Activated T-helper 2 cell treated with anti-CD3 and anti-CD28 coated beads, Interferon-gamma antibody, Interleukin-2, Interleukin-4, amounts not matched to agents 10 μg/mL and 5 μg/mL and 100 μg/mL, durations not matched to agents 14 hours and 24 hours and 36 hours (primary cell): ENCODE measurements at places on chromosomes 2 and 18. TPM values are rescaled to one million over a fixed set of nuclear protein-coding genes. Genes with fewer than 3 reads are reported as not detected.

Gene C1QL2
- not detected in 2 replicates for total RNA-seq

Gene CDH7
- total RNA-seq: not detected in 2 replicates

Gene PDE11A
- not detected in 2 replicates for total RNA-seq

Gene DIPK1C
- total RNA-seq: not detected in 2 replicates

DNA sequence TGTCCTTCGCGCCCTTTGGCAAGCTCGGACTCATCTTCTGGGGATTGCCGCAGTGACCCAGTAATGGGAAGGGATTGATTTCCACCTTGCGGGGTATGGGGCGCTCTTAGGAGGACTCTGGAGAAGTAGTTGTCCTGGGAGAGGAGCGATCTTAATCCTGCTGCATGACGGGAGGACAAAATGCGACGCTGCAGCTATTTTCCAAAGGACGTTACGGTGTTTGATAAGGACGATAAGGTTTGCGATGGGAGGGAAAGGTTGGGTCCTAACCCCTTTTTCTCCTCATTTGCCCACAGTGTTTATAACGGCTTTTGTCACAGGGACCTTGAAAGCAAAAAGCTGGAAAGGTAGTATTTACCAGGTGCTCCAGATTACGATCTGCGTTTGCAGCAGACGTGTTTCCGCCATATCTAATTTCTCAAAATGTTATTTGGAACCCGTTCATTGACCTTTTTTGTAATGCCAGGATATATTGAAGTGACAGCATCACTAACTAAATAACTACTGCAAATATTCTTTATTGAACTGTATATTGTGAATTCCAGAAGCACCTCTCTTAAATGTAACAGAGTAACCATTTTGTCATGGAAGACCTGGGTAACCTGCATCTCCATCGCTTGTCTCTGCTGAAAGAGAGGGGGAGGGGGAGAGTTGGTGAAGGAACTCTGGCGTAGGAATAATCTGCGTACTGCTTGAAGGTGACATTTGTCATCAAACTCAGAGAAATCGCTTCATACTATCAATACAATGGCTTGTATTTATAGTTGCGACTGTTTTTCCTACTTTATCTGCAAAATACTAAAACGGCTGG, 590 bp downstream of the MDH1 start:
- H3K4me1 ChIP-seq: peaks cover 36% of the 10 kb centered on the region
- no peaks in the 10 kb centered on the region for H3K27me3 ChIP-seq
- DNase-seq: no peak
- peak overlapping the region; percentile 91 for H3K27ac ChIP-seq
- peak overlapping the region; percentile 99 for H3K4me3 ChIP-seq
- H3K36me3 ChIP-seq: peaks cover 27% of the 10 kb centered on the region

Gene POTEJ
- total RNA-seq: not detected in 2 replicates

DNA sequence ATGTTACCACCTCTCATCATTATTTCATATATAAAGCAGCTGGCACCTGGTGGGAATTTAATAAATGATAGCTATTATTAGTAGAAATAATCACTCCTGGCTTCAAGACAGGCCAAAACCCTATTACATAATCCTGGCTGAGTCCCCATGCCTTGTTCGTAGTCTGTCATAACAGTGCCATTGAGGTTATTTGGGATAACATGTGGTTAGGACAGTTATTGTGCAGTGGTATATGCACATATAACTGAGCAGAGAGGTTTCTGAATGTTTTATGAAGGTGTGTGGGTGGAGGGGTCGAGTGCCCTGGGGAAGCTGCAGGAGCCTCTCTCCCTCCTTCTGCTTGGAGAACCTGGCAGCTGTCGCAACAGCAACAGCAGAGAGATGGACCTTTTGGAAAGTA, 162.4 kb upstream of the NABP1 start:
- no peaks in the 10 kb centered on the region for H3K4me1 ChIP-seq
- H3K27ac ChIP-seq: no peak overlapping the region
- no peaks in the 10 kb centered on the region for H3K36me3 ChIP-seq
- peaks cover 17% of the 10 kb centered on the region for H3K27me3 ChIP-seq
- H3K4me3 ChIP-seq: no peak overlapping the region

Gene CHAC2
- 22.4 and 25.3 TPM in 2 replicates for total RNA-seq

- no peaks in the 10 kb centered on the region for H3K4me1 ChIP-seq
- no peak overlapping the region for H3K27ac ChIP-seq
- no peak for DNase-seq
- H3K27me3 ChIP-seq: no peaks in the 10 kb centered on the region
- no peaks in the 10 kb centered on the region for H3K36me3 ChIP-seq
- no peak overlapping the region for H3K4me3 ChIP-seq
Measured at GRCh38 chr2:235358981-235359471, 134.8 kb upstream of the AGAP1 start.

GRCh38 chr2:71456617-71457016, 3.3 kb downstream of the DYSF start:
- H3K27ac ChIP-seq: no peak overlapping the region
- peaks cover 41% of the 10 kb centered on the region for H3K27me3 ChIP-seq
- H3K36me3 ChIP-seq: no peaks in the 10 kb centered on the region
- H3K4me1 ChIP-seq: peaks cover 9% of the 10 kb centered on the region
- no peak for DNase-seq

GRCh38 chr2:167134381-167135072, 246.2 kb downstream of the XIRP2 start:
- no peak for DNase-seq
- H3K27me3 ChIP-seq: no peaks in the 10 kb centered on the region
- H3K4me1 ChIP-seq: no peaks in the 10 kb centered on the region
- no peak overlapping the region for H3K4me3 ChIP-seq
- H3K36me3 ChIP-seq: no peaks in the 10 kb centered on the region

Gene NT5C1B
- not detected in 2 replicates for total RNA-seq

Gene PRPF40A
- 144 and 170 TPM in 2 replicates for total RNA-seq

- H3K27ac ChIP-seq: no peak overlapping the region
- H3K27me3 ChIP-seq: peaks cover 4% of the 10 kb centered on the region
- DNase-seq: no peak
- no peaks in the 10 kb centered on the region for H3K4me1 ChIP-seq
- no peaks in the 10 kb centered on the region for H3K36me3 ChIP-seq
Measured at GRCh38 chr2:222257645-222258044, 41.2 kb downstream of the PAX3 start.

DNA sequence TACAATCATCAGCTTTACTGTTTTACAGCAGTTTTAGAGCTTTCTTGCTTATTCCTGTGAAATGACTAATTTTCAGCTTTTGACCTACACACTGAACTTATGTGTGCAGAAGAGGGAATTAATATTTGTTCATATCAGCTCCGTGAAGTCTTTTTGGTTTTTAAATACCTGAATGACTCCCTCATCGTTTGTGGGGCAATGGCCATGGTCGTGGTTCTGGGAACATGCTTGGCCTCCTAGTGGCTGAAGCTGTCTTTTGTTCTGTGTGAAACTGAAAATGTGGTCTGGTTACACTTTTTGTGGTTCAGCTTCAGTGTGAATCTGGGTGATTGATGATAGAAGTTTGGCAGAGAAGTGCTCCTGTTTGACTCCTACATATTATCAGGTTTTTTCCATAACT, 408.1 kb downstream of the THSD7B start:
- no peaks in the 10 kb centered on the region for H3K27me3 ChIP-seq
- H3K36me3 ChIP-seq: no peaks in the 10 kb centered on the region
- DNase-seq: no peak

- no peaks in the 10 kb centered on the region for H3K36me3 ChIP-seq
- no peak overlapping the region for H3K27ac ChIP-seq
- DNase-seq: no peak
- H3K4me1 ChIP-seq: no peaks in the 10 kb centered on the region
Measured at GRCh38 chr2:211931314-211931713, 607.3 kb downstream of the ERBB4 start.

Gene HRH4
- total RNA-seq: 0.16 and 0.21 TPM in 2 replicates

DNA sequence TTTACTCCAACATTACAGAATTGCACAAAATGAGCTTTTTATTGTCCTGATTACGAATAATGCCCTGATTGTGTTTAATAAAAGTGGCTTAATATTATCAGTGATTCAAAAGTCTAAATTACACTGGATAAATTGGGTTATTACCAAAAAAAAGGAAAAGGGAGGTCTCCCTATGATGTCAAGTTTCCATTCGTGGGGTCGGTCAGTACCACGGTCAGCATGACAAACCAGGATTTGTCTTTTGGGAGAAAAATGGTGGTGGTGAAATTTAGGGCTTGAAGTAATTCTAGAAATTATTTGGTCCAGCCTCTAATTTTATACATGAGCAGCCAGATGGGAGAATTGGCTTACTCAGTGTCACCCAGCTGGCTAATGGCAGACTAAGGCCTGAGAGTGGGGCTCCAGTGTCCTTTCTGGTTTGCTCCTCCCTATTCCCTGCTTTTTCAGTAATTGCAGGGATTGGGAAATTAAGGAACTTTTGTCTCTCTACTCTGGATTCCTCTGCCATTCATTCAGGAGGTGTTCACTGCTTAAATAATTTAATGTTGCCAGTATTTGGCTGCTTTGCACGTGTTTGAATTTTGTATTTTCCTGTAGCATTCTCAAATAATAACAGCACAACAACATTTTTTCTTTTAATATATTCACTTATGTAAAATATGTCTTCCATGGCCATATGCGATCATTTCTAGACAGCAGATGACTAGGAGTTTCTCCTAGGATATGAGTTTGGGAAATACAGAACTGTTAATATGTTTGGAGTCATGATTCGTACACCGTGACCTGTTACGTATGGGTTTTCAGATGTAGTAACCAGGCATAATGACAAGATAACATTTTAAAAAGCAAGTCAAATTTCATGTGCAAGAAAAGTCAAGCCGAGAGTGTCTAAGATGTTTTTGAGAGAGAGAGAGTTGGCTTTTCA, 128.9 kb upstream of the NOSTRIN start:
- no peak for DNase-seq
- no peaks in the 10 kb centered on the region for H3K27me3 ChIP-seq
- no peak overlapping the region for H3K4me3 ChIP-seq
- H3K4me1 ChIP-seq: peaks cover 11% of the 10 kb centered on the region

- no peak for DNase-seq
- no peak overlapping the region for H3K27ac ChIP-seq
- H3K36me3 ChIP-seq: no peaks in the 10 kb centered on the region
Measured at GRCh38 chr18:71250191-71250590, 961.3 kb downstream of the SOCS6 start.

Gene DSC2
- total RNA-seq: not detected in 2 replicates

DNA sequence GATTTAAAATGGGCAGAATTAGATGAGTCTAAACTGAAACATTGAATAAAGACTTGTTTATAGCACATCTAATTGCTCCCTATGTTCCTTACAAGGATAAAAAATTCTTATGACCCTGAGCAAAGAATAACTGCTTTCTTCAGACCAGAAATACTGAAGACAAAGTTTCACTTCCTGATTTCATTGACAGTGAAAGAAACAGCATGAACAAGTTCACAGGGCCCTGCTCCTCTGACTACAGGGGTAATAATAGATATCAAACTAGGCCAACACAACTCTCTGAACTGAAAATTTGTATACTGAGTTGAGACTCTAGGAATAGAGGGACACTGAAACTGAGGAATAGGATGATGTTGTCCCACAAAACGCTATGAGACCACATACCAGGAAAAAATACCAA, 1383.3 kb upstream of the CDH2 start:
- no peaks in the 10 kb centered on the region for H3K27me3 ChIP-seq
- no peaks in the 10 kb centered on the region for H3K36me3 ChIP-seq
- H3K4me1 ChIP-seq: no peaks in the 10 kb centered on the region
- no peak for DNase-seq
- H3K4me3 ChIP-seq: no peak overlapping the region

DNA sequence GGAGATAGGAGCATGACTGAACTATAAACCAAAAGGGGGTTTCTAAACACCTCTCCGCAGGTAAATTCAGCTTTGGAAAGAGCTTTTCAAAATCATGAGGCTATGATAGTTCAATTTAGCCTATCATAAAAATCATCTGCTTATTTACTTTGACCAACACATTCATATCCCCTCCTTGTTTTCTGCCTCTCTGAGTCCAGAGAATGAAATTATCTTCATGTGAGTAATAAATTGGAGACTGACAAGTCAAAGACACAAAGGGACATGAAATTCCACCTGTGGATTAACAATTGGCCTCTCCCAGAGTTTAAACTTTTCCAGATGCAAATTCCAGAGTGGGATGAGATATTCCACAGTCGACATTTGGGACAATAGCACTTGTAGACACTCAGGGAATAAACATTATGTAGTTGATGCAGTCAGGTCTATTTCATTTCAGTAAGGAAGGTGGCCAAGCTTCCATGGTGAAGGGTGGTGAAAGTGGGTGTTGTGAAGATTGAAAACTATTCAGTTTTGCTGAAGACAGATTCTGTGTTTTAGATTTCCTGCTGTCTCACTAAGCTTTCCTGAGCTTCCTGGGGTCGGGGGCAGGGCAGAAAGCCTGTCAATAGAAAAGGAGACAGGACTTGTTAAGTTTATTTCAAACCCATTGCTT, 84.7 kb downstream of the CDC42EP3 start:
- H3K27me3 ChIP-seq: no peaks in the 10 kb centered on the region
- peaks cover 77% of the 10 kb centered on the region for H3K4me1 ChIP-seq
- DNase-seq: no peak
- peak overlapping the region; percentile 30 for H3K4me3 ChIP-seq
- H3K36me3 ChIP-seq: no peaks in the 10 kb centered on the region

GRCh38 chr2:232757905-232758304, 18.5 kb downstream of the KCNJ13 start:
- H3K4me1 ChIP-seq: peaks cover 20% of the 10 kb centered on the region
- peak overlapping the region; percentile 31 for H3K27ac ChIP-seq
- no peaks in the 10 kb centered on the region for H3K27me3 ChIP-seq

Gene ALPI
- not detected in 2 replicates for total RNA-seq

GRCh38 chr18:74436158-74436769, 20.8 kb downstream of the DIPK1C start:
- no peaks in the 10 kb centered on the region for H3K4me1 ChIP-seq
- no peak for DNase-seq
- no peaks in the 10 kb centered on the region for H3K36me3 ChIP-seq
- no peak overlapping the region for H3K27ac ChIP-seq
- peaks cover 11% of the 10 kb centered on the region for H3K27me3 ChIP-seq

Gene SP140
- total RNA-seq: 316 and 317 TPM in 2 replicates

Gene GLI2
- 0.07 TPM in 1 of 2 replicates, not detected in the other for total RNA-seq

Gene RTN4
- total RNA-seq: 91.2 and 93.3 TPM in 2 replicates

- H3K27me3 ChIP-seq: no peaks in the 10 kb centered on the region
- no peak overlapping the region for H3K27ac ChIP-seq
- H3K4me1 ChIP-seq: no peaks in the 10 kb centered on the region
- H3K4me3 ChIP-seq: no peak overlapping the region
- no peak for DNase-seq
Measured at GRCh38 chr2:211144078-211144477, 587.7 kb downstream of the CPS1 start.

GRCh38 chr18:76425146-76426131, 69.6 kb downstream of the ZNF516 start:
- DNase-seq: no peak
- H3K36me3 ChIP-seq: no peaks in the 10 kb centered on the region
- H3K27ac ChIP-seq: no peak overlapping the region
- H3K27me3 ChIP-seq: peaks cover 2% of the 10 kb centered on the region
- no peak overlapping the region for H3K4me3 ChIP-seq

Gene MFSD2B
- total RNA-seq: 0.14 TPM in 1 of 2 replicates, not detected in the other

DNA sequence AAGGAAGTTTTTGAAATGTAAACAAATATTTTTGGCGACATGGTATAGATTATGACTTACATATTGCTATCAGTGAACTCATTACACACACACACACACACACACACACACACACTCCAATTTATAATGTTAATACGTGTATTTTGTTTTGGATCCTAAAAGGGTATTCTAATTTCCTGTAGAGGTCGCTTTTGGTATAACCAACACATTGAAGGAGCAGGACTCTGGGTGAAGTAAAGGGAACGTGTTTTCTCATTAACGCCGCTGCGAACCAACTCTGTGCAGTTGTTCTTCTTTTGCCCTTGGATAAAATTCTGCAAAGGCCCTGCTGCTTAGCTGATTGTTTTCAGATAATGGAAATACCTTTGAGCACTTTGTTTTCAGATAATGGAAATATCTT, 190.4 kb downstream of the PMAIP1 start:
- no peak overlapping the region for H3K27ac ChIP-seq
- no peaks in the 10 kb centered on the region for H3K4me1 ChIP-seq
- no peak overlapping the region for H3K4me3 ChIP-seq

Gene MGAT4A
- total RNA-seq: 42.0 and 44.6 TPM in 2 replicates

Gene CNPPD1
- total RNA-seq: 56.6 and 58.5 TPM in 2 replicates
